ENCODE measurements at places on chromosomes 4 and X.

GRCh38 chr4:4327652-4328121 lies 37.6 kb downstream of the ZBTB49 start:
- peak; percentile 2 for DNase-seq

- peak; percentile 8 for DNase-seq
Observed at GRCh38 chr4:100695039-100695654, 177.3 kb upstream of the EMCN start.

- DNase-seq, result no peak
Observed at GRCh38 chr4:122921300-122921699, 1.1 kb downstream of the NUDT6 start.

GRCh38 chr4:126779436-126780166 lies 853.2 kb upstream of the INTU start:
- no peak for DNase-seq

DNA sequence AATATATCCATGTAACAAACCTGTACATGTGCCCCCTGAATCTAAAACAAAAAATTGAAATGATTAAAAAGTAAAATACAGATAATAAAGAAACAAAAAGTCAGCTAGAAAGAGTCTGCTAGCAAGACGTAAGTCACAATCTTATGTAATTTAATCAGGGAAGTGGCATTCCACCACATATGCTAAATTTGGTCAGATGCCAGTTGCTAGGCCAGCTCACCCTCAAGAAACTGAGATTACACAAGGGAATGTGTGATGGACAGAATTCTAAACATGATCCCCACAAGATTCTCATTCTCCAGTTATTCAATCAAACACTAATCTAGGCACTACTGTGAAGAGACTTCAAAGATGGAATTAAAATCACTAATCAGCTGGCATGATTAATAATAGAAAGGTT lies 689.3 kb downstream of the CENPC start:
- no peak for DNase-seq

DNA sequence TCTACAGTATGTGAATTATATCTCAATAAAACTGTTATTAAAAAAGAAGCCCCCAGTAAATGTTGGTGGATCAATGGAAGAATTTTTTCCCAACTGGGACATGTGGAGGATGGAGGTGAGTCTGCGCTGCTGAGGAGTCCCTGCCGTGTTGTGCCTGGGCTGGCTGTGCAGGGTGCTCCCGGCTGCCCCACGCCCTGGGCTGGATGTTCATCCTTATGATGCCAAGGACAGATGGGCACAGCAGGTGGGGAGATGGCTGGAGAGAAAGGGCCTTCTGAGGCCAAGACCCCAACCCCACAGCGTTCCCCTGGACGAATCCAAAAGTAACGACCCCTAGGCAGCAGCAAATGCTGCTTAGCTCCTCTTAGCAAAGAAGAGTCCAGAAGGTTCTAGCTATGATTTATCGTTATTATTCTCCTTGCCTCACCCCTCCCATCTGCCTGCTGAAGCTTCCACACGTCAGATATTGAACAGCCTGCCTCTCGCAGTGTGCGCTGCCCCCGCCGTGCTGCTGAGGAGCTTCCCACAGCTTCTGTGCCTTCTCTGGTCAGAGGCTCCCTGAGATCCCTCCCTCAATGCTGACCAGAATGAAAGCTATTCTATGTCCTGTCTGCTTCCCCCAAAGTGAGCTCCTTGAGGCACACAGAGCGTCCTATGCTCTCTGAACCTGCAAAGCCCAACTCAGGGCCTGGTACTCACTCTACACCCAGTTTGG lies 26.5 kb downstream of the HMX1 start:
- peak; percentile 14 for DNase-seq

GRCh38 chrX:150696331-150696730 lies 3.1 kb downstream of the MTMR1 start:
- no peak for DNase-seq
